Activated CD4-positive, alpha-beta memory T cell treated with anti-CD3 and anti-CD28 coated beads, Interleukin-2, amount 10 ng/mL, durations not matched to agents 7 days and 5 days (primary cell): ENCODE measurements at places on chromosomes 5 and 9. TPM values are rescaled to one million over a fixed set of nuclear protein-coding genes. Genes with fewer than 3 reads are reported as not detected.

BARX1 gene
- total RNA-seq = 0.20 TPM

BTNL8 gene
- total RNA-seq = not detected

PLAC8L1 gene
- total RNA-seq = not detected

FIBCD1 gene
- total RNA-seq = not detected

CD74 gene
- total RNA-seq = 1,158 TPM

SETX gene
- 63.7 TPM for total RNA-seq

LRRC70 gene
- 1.2 TPM for total RNA-seq

TAL2 gene
- total RNA-seq = not detected

SPATA31A3 gene
- total RNA-seq = not detected

MSMP gene
- 0.48 TPM for total RNA-seq

SPRY4 gene
- total RNA-seq = 1.3 TPM
